ENCODE measurements at places on chromosomes 2 and 18.

GRCh38 chr2:120930864-120931263, 195.2 kb downstream of the GLI2 start:
- no peak for DNase-seq

GRCh38 chr2:69828938-69829255, 563 bp upstream of the GMCL1 start:
- no peak for DNase-seq

DNA sequence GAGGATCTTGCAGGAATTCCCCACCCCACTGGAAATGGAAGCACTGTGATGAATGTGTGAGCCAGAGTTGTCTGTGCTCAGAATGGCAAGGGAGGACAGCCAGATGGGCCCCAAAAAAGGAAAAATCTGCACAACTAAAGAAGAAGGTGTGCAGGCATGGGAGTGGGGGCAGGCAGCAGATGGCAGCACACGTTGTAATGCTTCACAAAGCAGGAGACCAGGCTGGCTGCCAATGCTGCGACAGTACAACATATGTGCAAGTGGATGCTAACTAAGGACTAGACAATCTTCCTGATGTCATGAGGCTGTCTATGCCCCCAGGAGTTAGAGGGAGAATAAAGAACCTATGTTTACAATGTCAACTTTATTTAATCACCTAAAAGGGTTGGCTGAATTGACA, 27.2 kb downstream of the ST6GAL2 start:
- DNase-seq, result no peak

- DNase-seq, result no peak
Observed at GRCh38 chr2:10264506-10265328, 38.0 kb upstream of the HPCAL1 start.

- DNase-seq, result no peak
Observed at GRCh38 chr2:99425022-99425421, 64.8 kb downstream of the REV1 start.

DNA sequence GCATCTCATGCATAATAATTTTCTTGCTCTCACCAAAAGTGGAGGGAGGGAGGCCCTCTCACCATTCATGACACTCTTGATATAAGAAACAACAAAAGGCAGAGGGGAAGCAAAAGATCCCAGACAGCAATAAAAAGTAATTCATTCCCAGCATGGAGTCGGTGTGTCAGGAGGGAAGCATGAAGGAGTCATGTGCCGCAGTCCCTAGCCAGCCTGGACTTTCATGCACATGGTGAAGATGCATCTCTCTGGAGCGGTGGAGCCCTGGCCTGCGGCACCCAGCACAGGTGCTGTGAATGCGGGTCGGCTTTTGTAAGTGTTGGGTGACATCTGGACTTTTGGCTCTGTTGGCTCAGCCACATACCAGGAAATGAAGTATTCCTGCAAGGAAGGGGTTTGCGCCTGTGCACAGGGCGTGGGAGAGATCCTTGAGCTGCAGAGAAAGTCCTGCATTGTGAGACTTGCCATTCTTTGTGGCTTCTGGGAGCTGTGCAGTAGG, 119.4 kb downstream of the COPS8 start:
- no peak for DNase-seq

GRCh38 chr2:70425682-70426301, 123.9 kb upstream of the FAM136A start:
- no peak for DNase-seq

GRCh38 chr2:240021488-240022104, 3.5 kb downstream of the NDUFA10 start:
- DNase-seq, result peak; percentile 43

DNA sequence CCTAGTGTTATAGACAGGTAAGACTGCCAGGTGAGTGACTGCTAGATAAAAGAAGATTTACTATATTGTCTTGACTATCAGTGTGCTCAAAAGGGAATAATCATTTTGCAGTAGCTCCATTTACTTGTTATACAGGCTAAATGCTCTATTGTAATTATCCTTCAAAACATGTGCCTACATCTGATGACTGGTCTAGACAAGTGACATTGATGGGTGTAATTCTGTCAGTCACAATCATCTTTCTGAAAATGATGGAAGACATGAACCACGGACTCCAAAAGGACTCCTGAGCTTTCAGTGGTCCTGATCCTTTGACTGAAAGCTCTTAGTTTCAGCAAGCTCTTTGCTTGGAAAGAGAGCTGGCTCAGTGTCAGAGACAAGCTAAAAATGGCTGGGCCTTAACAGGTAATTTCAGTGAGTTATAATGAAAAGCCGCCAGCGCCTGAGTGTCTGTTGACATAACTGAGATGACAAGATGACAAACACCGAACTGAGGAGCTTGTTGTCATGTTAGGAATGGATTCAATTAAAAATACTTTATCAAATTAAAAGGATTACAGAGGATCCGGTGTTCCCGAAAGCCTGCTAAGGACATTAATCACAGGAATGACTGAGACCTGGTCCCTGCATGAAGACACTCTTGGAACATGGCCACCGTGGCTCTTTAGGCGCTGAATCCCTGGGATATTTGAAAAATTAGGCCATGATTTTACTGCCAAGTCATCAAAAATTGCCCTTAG, 141.7 kb downstream of the CMPK2 start:
- no peak for DNase-seq

- no peak for DNase-seq
Observed at GRCh38 chr2:129709001-129709955, 270.2 kb upstream of the RAB6C start.

DNA sequence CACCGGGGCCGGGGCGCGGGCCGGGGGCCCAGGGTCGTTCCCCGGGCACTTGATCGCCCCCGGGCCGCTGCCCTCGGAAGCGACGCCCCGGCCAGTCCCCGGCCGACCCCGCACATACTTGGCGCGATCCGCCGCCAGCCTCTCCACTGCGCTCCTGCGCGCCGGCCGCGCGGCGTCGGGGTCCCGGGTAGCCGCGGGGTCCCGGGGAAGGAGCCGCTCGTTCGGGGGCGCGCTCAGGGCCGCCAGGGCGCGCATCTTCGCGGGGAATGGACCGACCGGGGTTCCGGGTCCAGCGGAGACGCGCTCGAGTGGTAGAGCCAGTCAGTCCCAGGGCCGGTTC, 204 bp downstream of the FAM110C start:
- DNase-seq, result no peak

GRCh38 chr2:100286318-100286717, 36.0 kb downstream of the LONRF2 start:
- no peak for DNase-seq

- no peak for DNase-seq
Observed at GRCh38 chr2:237196409-237196808, 110.7 kb downstream of the COPS8 start.

DNA sequence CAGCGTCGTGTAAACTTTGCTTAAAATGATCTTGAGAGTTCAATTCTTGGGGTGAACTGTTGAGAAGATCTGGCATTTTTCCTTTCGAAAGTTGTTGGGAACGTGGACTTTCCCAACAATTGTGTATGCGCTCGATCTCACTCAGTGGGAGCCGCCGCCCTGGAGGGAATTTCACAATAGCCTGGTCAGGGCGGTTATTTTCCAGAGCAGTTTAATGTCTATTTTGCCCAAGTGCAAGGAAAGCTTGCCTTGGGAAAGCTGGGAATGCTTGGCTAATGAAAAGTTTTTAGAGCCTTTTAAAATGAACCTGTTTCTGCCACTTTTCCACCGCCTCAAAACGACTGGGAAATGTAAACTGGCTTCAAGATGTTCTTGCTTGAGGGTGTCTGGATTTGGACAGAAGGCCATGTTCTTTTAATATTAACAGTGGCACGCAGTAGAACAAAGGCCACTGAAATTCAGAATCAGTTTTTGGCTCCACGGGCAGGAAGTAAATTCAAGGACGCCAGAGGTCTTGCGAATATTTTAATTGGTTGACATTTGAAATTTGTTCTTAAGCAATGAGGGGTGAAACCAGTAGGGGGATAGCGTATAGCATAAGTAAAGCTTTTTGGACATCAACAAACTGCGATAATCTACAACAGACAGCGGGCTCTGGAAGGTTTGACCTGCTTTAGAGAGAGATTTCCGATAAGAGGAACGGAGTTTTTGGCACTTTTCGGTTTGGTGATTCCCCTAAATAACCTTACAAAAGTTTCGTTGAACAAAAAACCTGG, 1.2 kb downstream of the CFLAR start:
- no peak for DNase-seq

DNA sequence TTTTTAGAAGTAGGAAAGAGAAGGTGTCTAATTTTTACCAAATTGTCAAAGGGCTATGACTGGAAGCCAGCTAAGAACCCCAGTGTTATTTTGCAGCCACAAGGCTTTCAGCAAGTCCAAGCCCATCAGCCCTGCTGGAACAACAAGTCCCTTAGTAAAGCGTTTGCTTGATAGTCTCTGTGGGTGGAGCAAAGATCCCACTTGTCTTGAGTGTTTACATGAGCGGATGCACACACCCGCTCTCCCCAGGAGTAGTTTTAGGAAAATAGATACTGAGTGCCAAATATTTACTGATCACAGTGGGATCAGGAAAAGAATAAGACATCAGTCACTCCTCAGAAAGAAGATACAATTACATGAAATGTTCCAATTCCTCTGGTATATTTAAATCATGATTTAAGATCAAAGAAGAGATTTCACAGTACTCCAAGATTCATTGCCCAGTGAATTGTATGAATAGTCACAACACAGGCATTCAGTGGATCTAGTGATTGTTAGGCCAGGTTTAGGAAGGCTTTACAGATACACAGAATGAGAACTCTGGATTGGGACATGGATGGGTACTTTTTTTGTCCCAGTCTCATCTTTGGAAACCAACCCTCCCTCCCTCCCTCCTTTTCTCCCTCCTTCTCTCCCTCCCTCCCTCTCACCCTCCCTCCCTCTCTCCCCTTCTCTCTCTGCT, 514.9 kb downstream of the PTPRM start:
- no peak for DNase-seq

GRCh38 chr2:74079522-74080341, 68.0 kb downstream of the BOLA3 start:
- DNase-seq, result no peak

GRCh38 chr2:231201475-231201814, 3.0 kb downstream of the ARMC9 start:
- no peak for DNase-seq

DNA sequence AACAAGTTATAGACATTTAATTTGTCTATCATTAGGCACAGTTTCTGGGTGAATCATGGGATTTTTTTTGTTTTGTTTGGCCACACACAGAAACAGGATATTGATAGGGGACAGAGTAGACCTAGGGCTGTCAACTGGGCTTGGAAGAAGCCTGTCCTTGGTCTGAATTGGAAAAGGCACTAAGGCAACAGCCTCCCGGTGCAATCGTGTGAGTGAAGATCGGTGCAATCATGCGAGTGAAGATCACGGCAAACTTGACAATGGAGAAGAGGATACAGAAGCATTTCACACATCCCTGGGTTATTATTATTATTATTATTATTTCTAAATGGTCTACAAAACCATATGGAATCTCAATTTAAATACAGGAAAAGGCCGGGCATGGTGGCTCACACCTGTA, 94.5 kb downstream of the ACKR3 start:
- DNase-seq, result no peak

- DNase-seq, result no peak
Observed at GRCh38 chr2:182090486-182090885, 104.8 kb downstream of the PPP1R1C start.

- DNase-seq, result no peak
Observed at GRCh38 chr2:228507231-228507824, 325.8 kb upstream of the SPHKAP start.

DNA sequence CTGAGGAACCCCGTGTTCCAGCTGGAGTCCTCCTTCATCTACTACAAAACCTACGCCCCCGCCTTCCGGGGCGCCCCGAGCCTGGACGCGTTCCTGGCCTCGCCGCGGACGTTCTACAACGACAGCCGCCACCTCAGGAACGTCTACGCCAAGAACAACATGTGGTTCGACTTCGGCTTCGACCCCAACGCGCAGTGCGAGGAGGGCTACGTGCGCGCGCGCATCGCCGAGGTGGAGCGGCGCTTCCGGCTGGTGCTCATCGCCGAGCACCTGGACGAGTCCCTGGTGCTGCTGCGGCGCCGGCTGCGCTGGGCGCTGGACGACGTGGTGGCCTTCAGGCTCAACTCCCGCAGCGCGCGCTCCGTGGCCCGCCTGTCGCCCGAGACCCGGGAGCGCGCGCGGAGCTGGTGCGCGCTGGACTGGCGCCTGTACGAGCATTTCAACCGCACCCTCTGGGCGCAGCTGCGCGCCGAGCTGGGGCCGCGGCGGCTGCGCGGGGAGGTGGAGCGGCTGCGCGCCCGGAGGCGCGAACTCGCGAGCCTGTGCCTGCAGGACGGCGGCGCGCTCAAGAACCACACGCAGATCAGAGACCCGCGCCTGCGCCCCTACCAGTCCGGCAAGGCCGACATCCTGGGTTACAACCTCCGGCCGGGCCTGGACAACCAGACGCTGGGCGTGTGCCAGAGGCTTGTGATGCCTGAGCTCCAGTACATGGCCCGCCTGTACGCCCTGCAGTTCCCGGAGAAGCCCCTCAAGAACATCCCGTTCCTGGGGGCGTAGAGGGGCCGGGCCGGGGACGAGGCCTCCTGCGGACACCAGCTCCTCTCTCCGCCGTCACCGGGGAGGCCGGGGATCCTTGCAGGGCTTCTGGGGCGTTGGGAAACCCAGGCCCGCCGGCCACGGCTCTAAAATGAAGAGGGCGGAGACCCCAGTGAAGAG, 5.3 kb upstream of the NEU4 start:
- DNase-seq, result peak; percentile 33

GRCh38 chr18:62991959-62992358, 276.6 kb downstream of the PHLPP1 start:
- DNase-seq, result no peak

DNA sequence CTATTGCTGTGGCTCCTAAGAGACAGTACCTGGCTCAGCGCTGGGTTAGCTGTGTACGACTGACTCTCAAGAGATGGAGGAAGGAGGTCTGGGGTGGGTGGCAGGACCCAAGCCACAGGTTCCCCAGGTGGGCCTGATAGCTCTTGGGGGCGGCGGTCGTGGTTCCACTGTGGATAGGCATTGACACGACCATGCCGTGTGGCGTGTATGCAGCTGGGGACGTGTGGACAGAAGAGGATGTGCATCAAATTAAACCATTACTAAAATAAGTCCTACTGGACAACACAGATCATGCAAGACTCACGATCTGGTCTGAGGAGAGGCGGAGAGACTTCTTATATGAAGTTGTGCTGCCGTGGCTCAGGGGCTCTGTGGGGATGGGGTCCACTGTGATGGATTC, 78.1 kb downstream of the EMILIN2 start:
- DNase-seq, result no peak

DNA sequence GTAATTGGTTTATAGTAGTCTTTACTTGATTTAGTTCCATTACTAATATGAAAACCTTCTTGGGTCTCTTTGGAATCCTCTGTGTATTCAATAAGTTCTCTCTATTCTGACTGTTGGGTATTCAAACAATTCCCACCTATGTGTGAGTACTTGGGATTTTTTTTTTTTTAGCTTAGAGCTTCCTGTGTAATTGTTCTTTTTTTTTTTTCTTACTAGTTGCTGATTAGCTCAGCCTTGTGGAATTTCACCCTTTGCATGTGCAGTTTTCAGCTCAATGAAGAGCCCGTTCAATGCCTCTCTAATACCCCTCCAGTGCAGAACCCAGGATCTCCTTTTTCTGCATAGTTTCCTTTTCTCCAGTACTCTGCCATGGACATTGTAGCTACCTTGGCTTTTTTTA, 339.1 kb upstream of the GALNT5 start:
- DNase-seq, result no peak

GRCh38 chr2:238163481-238164198, 4.9 kb downstream of the ERFE start:
- no peak for DNase-seq

GRCh38 chr2:31075941-31076590, 62.2 kb downstream of the GALNT14 start:
- DNase-seq, result no peak

All from CD8-positive, alpha-beta memory T cell (primary cell).